ENCODE measurements at places on chromosomes 7 and 10.

GRCh38 chr7:44384586-44385433 is 59.4 kb upstream of the CAMK2B start:
- no peak for DNase-seq

- no peak for DNase-seq
These were observed 28.1 kb downstream of the CCDC6 start for GRCh38 chr10:59878289-59878688.

GRCh38 chr10:60236869-60237524 is 152.7 kb downstream of the ANK3 start:
- peak; percentile 65 for DNase-seq

GRCh38 chr7:156105337-156106106 is 293.3 kb upstream of the SHH start:
- no peak for DNase-seq

DNA sequence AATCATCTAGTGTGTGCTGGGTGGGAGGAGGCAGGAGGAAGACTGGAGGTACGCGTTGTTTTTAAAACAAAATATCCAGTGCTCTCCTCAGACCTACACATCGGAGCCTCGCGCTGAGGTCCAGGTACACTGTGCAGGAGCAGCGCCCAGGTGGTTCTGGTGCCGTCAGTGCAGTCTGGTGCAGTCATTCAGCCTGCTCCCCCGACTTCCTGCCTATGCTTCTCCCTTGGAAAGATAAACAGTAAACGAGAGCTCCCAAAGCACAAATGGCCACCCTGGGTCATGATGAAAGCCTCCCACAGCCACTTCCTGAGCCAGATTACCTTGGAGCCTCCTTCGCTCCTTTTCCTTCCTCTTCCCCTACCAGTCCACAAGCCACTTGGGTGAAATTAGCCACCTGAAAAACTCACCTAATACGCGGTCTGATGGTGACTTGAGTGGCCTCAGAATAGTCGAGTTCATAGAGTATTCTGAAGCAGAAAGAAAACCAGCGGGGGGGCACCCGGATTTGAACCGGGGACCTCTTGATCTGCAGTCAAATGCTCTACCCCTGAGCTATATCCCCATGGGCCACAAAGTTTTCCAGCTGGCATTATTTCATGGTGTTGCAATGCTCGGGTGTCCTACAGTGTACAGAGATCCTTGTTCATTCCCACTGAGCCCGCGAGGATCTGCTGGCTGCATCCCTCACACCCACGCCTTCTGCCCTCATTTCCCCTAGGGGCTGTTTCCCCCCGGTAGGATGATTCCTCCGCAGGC is 82.5 kb downstream of the ZNF467 start:
- peak; percentile 83 for DNase-seq

- DNase-seq, result peak; percentile 26
These were observed 79.8 kb downstream of the EPDR1 start for GRCh38 chr7:38000272-38000671.

DNA sequence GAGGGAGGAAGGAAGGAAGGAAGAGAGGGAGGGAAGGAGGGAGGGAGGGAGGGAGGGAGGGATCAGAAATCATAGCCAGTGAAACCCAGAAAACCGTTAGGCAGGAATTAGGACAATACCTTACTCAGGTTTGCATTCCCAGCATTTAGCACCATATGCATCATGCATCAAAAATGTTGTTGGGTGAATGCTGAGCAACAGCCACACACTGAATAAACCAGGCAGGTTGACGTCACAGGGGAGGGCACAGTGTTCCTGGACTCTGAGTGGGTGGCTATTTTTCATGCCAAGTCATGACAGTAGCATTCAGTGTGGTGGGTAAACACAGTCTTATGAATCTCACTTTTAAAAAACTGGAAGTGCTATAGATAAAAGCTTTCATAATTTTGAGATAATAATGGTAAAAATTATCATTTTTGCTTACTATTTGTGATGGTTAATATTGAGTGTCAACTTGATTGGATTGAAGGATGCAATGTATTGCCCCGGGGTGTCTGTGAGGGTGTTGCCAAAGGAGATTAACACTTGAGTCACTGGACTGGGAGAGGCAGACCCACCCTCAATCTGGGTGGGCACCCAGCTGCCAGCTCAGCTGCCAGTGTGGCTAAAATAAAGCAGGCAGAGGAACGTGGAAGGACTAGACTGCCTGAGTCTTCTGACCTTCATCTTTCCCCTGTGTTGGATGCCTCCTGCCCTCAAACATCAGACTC is 199.1 kb upstream of the PRKCQ start:
- peak; percentile 97 for DNase-seq

- DNase-seq, result no peak
These were observed 18.3 kb downstream of the WDR91 start for GRCh38 chr7:135192914-135193536.

GRCh38 chr10:125641398-125641797 is 41.6 kb downstream of the TEX36 start:
- DNase-seq, result no peak

DNA sequence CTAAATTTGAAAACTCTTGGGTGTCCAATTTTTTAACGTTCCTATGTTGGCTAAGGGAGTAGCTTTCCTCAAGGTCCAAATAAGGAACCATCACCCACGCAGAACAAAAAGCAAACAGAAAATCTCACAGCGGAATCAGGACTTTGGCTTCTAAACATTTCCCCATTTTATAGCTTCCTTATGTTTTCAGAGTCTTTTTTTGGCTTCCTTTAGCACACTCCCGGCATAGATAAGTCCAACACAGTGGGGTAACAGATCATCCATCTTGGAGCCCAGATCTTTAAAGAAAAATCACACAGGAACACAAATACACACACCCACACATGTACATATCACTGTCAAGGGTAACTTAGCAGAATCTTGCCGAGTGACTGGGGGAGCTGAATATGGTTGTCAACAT is 4.2 kb upstream of the TCF7L2 start:
- DNase-seq, result no peak

GRCh38 chr10:97034301-97034700 is 151.5 kb downstream of the SLIT1 start:
- DNase-seq, result no peak

GRCh38 chr7:87148332-87148955 is 3.8 kb upstream of the DMTF1 start:
- DNase-seq, result no peak

DNA sequence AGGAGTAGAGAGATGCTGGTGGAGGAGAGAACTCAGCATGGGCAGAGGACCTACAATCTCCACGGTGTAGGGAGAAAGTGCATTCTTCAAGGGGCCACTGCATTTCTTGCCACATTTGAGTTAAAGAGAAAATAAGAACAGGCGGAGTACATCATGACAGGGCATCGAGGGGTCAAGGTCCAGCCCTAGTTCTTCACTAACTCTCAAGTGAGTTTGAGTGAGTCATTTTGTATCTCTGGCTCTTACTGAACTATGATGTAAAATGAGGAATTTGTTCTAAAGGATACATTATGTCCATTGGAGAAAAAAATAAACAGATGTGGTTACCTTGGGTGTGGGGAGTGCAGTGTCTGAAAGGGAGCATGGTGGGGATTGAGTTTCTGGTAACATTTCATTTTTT is 182.9 kb downstream of the XPNPEP1 start:
- no peak for DNase-seq

GRCh38 chr7:157380416-157380815 is 43.6 kb downstream of the DNAJB6 start:
- DNase-seq, result no peak

Measured in fibroblast of skin of right biceps (primary cell).